ENCODE measurements at places on chromosomes 4 and X.
A peak's percentile ranks its signal among the peaks of the same experiment; 100 is the strongest.

DNA sequence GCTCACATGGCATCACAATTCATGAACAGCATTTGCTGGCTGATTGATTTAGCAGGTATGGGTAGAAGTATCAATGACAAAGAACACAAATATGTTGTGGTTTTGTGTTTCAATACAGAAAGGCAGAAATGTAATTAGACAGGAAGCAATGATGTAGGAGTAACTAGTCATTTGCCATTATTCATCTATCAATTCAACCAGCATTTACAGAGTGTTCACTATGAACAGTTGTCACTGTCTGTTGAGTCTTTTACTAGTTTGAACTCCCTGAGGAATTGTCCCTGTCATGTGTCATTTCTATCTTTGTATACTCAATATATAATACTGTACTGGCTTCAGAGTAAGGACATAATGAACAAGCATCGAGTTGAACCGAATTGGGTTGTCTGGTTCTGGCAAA is 51.5 kb upstream of the ARHGAP24 start:
- DNase-seq: no peak

GRCh38 chr4:168587411-168588125 is 90.7 kb downstream of the PALLD start:
- no peak for DNase-seq

DNA sequence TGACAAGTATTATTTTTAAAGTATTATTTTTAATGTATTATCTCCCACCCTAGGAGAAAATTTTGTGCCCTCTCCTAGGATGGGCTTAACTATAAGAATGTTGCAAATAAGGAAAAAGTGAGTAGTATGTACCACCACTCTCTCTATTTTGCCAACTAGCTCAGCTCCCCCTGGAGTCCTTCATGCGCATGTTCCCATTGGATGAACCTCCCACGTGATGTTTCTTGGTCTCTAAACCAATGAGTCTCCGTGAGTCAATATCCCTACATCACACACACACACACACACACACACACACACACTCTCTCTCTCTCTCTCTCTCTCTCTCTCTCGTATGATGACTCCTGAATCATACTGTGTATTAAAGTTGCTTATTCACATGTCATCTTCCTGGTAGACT is 129.7 kb upstream of the ZFP42 start:
- DNase-seq: no peak

DNA sequence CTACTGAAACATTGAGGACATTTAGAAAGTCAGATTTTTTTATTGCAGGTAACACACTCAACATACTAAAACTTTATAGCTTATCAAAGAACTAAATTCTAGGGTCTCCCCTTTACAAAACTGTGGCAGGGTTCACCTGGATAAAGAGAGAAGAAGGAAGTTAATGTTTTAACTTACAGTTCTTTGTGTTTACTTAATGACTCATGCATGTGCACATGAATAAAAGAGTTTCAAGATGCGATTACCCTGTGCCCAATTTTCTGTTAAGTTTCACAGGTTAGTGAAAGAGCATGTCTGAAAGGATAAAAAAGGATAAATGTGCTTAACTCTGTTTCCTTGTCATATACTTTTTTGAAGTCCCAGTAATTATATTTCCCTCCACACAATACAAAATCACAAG is 16.8 kb downstream of the DCAF8L1 start:
- DNase-seq: peak; percentile 31

GRCh38 chr4:148021686-148022085 is 289.8 kb downstream of the ARHGAP10 start:
- no peak for DNase-seq

DNA sequence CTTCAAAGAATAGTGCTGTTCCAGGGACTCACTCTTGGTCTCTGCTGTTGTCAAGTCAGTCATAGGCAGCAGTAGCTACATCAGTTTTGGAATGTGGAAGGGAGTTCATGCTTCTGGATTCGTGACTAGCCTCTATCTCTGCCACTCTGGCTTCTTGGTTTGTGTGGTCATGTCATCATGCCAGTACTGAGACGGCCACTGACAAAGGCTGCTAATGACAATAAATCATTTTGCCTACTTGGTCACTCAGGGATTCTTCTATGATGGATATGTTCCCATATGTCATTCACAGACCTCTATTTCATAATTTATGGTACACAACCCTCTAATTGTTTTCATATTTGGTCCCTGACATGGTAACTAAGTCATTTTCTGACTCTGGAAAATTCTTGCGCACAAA is 450.8 kb upstream of the BOD1L1 start:
- no peak for DNase-seq

DNA sequence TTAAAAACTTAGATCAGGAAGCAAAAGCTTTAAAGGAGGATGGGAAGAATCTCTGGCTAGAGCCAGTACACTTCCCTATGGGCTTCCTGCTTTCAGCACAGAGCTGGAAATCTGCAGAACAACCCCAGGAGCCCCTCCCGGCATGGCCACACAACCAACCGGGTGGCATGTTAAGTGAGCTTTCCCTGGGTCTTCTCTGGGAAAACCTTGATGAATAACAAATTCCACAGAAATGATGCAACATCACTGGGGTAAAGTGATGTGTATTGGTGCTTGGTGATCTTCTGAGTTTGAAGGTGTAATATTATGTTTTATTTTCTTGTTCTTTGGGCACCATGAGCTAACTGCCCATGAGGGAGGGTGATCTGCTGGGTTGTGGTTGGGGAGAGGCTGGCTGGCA is 22.1 kb downstream of the NHS start:
- no peak for DNase-seq

DNA sequence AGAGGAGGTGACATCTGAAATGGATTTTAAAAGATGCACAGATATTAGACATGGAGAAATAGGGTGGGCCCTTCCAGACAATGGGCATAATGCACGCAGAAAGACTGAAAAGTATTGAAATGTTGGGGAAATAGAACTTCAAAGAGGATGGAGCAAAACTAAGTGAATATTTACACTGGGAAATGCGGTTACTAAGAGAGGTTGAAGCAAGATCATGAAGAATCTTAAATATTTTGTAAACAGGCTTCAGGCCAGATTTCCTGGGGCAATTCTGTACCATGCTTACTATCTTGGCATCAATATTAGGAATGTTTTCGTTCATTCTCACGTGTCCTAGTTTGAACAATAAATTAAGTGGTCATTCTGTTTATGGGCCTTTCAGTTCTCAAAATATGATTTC is 216.3 kb downstream of the ADAMTS3 start:
- no peak for DNase-seq

DNA sequence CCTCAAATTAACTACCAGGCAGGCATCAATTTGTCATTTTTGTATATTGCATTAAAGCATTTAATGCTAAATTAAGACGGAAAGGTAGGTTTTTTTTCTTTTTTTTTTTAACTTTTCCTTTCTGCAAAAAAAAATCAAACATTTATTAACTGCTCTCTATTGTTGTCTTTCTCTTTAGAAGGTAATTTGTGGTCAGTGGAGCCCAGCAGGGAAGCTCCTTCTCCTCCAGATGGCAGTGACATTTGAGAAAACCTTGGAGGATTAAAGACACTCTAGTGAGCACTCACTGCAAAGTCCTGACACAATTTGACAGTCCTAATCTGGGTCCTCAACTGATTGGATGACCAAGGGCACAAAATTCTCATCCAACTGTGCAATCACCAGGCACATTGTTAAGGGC is 102.4 kb downstream of the SLIT2 start:
- peak; percentile 81 for DNase-seq

GRCh38 chrX:68947882-68948605 is 119.2 kb downstream of the EFNB1 start:
- no peak for DNase-seq

DNA sequence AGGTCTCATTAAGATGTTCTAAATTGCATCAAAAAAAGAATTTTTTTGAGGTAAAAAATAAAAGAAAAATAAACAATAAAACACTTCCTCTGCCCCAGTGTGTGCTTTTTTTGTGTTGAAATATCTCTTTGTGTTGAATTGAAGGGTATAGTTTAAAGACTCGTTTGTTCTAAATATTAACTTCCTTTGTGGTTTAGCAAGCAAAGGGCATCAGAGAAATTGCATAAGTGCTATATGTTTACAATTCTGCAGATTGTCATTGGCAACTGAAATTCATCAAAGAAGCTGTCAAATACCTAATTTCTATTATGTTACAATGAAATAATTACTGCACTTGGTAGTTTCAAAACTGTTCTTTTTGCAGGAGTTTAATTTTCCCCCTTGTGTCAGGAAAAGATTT is 260.5 kb downstream of the DKK2 start:
- no peak for DNase-seq

GRCh38 chrX:134548257-134549201 is 88.6 kb downstream of the HPRT1 start:
- DNase-seq: peak; percentile 65

- DNase-seq: no peak
These were observed 212.9 kb downstream of the NSUN7 start for GRCh38 chr4:40962551-40963180.

- no peak for DNase-seq
These were observed 159.6 kb downstream of the PTTG2 start for GRCh38 chr4:38119668-38120385.

DNA sequence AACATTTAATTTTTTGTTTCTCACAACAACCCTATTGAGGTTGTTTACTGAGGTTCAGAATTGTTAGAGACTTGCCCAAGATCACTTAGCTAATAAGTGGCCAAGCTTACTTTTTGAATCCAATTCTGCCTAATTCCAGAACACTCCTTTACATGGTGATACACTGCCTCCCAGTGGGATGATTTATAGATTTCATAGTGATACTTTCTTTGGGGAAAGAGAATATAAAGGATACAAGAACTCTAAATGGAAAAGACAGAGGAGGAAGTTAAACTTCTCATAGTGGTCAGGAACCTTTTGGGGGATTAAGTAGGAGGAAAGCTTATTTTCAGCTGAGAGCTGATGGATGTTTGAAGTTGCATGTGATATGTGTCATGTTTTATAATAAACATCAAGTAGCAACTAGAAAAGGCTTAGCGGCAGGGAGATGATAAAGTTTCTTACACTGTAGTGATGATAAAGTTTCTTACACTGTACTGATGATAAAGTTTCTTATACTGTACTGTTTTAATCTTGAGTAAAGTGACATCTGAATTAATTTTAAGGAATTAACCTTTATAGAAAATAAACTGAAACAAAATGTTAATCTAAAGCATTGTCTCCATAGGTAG is 15.3 kb downstream of the STAG2 start:
- peak; percentile 69 for DNase-seq
